ENCODE measurements at places on chromosomes 5 and 9.

DNA sequence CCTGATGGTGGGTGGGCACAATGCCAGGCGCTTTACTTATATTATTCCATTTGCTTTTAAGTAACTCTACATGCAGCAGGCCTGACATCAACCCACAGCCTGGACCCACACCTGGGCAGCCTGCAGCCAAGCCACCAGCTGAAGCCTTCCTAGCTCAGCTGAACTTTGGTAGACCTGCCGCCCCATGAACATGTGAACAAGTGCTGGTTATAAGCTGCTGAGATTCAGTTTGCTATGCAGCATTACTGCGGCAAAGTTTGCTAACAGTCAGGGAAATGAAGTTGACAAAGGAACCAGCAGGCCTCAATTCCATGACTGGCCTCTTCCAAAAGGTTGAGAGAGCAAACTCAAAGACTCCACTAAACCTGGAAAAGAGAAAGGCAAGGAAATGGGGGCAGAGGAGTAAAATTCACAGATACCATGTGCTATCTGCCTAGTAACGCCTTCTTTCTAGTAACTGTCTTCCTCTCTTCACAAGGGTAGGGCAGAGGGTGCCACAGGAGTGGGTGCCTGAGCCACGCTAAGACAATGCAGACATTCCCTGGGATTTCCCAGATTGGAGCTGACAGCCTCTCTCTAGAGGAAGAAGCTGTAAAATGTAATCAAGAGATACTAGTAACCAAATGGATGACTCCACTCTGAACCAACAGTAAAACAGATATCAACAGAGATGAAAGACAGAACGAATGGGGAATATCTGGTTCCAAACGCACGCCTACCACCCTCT lies 2.9 kb downstream of the BOD1 start:
- DNase-seq: no peak

DNA sequence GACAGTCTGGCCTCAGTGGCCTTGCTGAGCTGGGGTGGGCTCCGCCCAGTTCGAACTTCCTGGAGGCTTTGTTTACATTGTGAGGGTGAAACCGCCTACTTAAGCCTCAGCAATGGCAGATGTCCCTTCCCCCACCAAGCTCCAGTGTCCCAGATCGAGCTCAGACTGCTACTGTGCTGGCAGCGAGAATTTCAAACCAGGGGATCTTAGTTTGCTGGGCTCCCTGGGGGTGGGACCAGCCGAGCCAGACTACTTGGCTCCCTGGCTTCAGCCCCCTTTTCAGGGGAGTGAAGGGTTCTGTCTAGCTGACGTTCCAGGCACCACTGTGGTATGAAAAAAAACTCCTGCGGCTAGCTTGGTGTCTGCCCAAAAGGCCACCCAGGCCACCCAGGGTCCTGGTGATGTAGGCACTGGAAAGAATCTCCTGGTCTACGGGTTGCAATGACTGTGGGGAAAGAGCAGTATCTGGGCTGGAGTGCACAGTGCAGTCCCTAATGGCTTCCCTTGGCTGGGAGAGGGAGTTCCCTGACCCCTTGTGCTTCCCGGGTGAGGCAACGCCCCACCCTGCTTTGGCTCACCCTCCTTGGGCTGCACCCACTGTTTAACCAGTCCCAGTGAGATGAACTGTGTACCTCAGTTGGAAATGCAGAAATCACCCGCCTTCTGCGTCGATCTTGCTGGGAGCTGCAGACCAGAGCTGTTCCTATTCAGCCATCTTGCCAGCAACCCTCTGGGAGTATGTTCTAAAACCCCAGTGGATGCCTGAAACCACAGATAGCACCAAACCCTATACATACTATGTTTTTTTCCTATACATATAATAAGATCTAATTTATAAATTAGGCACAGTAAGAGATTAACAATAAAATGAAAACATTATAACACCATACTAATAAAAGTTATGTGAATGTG lies 95.5 kb downstream of the TMEM161B start:
- DNase-seq: no peak

GRCh38 chr5:132064738-132065331 lies 4.4 kb downstream of the IL3 start:
- peak; percentile 74 for DNase-seq

- DNase-seq: no peak
Observed at GRCh38 chr5:93886098-93886806, 144.9 kb upstream of the POU5F2 start.

DNA sequence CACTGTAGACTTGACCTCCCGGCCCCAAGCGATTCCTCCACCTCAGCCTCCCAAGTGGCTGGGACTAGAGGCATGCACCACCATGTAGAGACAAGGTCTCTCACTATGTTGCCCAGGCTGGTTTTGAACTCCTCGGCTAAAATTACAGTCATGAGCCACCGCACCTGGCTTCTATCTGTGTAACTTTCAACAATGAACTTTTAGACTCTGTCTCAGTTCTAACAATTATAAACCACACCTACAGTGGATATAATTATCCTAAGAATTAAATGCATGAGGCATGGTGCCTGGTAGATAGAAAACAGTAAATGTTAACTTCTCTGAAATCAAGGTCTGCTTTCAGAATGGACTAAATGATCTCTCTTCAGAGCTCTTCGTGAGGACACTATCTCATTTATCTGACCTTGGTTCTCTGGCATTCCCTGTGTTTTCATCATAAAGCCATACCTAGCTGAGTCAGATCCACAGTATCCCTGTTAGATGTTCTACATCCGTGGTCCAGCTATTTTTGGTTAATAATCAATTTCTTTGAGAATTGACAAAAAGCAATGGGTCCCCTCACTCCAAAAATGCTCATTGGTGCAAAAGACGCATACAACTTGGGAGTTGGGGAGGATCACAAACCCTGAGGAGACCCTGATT lies 7.2 kb downstream of the HAVCR1 start:
- no peak for DNase-seq

- no peak for DNase-seq
Observed at GRCh38 chr5:56191656-56192055, 41.5 kb downstream of the ANKRD55 start.

DNA sequence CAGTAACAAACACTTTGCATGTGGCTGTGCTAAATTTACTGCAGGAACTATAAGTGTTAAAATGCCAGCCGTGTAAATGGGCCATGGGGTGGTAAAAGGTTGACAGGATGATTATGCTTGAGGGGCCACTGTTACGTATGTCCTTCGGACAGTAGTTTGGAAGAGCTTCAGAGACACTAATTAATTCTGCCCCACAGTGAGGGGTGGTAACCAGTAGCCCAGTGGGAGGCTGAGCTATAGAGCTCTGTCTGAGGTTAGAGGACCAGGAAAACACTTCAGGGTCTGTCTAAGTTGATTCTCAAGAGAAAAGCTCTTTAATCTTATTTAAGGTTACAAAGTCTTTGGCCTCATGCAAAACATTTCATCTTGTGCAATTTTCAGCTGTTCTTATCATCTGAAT lies 176.6 kb downstream of the DMRTA1 start:
- DNase-seq: no peak

DNA sequence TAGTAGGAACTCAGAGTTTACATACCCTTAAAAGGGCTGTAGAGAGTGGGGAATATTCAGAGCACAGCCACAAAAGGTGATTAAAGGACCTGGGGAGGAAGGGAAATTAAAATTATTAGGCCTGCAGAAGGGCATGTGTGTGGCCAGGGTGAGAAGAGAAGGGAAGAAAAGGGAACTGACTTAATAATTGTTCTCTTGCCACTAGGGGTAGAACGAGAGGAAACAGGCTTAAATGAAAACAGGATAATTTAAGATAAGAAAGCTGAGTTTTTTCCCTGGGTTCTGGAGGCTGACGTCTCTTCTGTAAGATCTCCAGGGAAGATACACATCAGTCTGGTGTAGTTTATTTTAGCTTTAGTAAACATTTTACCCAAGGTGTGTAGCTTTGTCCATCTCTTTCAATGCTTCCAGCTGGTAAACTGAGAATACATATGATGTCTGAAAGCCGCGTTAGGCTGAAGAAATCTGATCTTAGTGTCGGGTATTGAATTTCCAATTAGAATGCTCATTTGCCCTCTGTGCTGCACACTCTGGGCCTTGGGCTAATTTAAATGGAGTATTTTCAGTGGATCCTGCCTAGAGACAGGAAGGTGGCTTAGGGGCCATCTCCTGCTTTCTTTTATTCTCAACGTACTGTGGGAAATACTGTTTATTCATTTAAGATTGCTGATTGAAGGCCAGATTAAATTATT lies 416.8 kb downstream of the TMEM38B start:
- no peak for DNase-seq

DNA sequence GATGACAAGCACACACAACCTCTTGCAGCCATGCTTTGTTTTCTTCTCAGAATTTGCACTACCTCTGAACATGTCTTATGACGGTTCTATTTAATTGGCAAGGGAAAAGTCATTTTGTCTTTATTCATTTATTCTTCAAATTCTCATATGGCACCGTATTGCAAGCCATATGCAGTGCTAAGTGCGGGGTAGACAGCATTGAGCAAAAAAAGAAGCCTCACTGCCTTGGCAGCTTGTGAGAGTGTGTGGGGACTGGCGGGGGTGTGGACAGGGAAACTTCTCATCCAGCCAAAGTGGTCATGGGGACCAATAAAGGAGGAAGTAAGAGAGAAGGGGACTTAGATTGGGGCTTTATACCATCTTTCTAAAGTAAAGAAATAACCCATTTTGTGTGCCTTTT lies 160.0 kb downstream of the CDH12 start:
- no peak for DNase-seq

DNA sequence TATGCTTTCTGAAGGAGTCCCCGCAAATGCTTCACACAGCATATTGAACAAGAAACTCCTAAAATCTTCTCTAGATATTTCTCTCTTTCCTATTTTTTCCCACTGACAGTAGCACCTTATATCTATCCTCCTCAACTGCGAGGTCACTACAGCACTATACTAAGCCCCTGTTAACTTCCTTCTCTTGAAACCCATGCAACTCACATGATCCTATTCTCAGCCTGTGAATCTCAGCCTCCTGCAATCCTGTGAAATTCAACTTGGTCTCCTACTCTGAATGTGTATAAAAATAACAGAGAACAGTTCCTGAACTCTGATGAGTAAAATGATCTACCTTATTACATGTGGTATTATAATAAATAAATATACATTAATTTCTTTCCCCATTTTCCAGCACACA lies 6.1 kb upstream of the PLGRKT start:
- no peak for DNase-seq

DNA sequence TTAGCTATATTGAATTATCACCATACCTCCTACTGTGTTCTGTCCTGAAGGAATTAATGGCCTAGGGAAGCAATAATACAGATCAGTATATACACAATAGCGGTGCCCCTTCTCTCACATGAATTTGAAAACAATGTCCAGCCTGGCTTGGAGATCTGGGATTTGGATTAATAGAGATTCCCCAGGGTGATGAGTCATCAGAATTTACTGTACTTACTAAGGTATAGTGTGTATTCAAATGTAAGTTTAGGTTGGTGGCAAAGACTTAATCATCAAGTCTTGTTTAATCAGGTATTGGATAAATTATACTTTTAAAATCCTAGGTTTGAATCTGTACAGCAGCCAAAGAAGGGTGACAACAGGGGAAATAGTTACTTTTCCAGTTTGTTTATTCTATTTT lies 121.5 kb downstream of the FEM1C start:
- DNase-seq: no peak

DNA sequence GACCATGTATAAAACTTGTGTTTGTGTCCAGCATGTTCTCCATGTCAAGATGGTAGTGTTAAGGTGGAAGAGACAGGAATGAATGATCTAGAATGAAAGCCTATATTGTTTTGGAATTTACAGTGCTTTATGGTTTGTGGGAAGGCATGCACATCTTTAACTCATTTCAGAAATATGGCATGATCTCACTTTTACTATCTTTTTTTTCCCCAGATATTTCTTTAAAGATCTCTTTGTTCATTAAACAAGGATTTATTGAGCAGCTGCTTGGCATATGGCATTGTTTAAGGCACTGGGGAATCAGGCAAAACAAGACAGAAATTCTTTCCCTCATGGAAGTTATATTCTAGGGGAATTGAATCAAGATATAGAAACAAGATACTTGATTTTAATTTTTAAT lies 51.7 kb downstream of the SLC12A2 start:
- no peak for DNase-seq

GRCh38 chr9:137067860-137068538 lies 2.4 kb downstream of the SAPCD2 start:
- DNase-seq: peak; percentile 76

GRCh38 chr5:2892466-2893000 lies 141.1 kb upstream of the IRX2 start:
- DNase-seq: no peak

DNA sequence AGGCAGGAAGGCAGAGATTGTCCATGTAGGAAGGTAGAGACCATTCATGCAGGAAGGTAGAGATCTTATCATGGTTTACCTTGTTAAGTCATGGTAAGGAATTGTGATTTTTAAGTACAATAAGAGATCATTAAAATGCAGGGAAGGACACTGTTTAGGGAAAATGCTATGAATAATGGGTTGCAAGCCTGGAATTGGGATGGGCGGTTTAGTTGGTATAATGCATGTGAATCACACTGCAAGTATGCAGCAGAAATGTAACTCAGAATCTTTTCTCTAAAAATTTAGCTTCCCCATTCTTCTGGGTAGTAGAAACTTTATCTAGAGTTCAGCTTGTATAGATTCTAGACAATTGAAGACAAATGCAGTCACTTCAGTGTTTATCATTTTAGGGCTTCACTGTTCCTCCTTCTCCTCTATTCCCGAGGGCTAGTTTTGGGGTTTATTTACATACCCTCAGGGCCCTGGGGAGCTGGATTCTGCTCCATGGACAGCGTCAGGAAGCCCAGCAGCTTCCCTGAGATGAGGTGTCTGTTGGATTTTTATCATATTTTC lies 212.0 kb downstream of the SREK1 start:
- DNase-seq: no peak

GRCh38 chr9:132615774-132616173 lies 33.4 kb downstream of the BARHL1 start:
- no peak for DNase-seq

DNA sequence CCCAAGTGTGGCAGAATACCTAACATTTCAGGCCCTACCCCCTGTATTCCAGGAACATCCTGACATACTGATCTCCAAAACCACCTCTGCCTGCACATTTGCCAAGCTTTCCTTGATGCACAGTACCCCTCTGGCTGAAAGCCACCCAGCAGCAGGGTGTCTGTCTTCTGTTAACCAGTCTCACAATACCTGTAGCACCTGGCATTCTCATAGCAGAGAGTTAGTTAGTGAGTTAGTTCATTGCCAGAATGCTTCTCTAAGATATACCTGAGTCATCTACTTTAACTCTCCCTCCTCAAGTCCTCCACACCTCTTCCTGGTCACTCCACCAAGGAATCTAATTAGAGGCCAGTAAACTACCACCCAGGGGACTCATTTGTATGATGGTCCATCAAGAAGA lies 46.1 kb upstream of the IL7R start:
- no peak for DNase-seq

- no peak for DNase-seq
Observed at GRCh38 chr9:116390303-116391228, 237.0 kb downstream of the PAPPA start.

GRCh38 chr9:107504585-107505455 lies 15.3 kb upstream of the KLF4 start:
- DNase-seq: no peak

- no peak for DNase-seq
Observed at GRCh38 chr5:32170303-32171151, 3.6 kb downstream of the GOLPH3 start.
